Activated T-helper 1 cell treated with anti-CD3 and anti-CD28 coated beads, Interleukin-2, amount 50 U/mL, for 16 hours (primary cell): ENCODE measurements at places on chromosomes 4 and X.

DNA sequence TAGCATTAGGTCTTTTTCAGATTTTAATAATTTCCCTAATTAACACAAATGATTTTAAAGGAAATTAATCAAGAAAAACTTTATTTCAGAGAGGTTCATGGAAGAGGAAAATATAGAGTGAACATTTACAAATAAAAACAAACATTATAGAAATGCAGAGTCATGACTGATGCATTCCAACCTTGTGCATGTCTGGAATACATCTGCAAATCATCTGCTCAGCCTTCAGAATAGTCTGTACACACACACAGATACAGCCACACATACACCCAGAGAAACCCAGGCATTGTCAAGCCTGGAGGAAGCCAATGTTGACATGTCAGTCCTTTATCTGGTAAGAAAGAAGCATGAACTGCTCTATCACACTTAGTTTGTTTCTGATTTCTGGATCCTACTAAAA, 61.3 kb upstream of the NFKB1 start:
- DNase-seq: no peak

DNA sequence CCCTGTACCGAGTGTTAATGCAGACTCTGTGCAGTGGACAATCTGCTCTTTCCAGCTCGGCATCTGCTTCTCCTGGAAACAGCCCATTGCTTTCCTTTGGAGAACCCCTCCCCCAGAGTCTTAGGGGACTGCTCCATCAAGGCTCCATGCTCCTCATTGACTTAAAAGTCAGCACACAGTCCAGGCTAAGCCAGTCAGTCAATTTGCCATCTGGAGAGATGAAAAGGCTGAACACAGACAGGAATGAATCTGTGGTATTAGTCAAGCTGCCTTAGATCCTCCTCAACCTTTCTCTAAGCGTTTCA, 20.3 kb downstream of the ATP8A1 start:
- DNase-seq: no peak

DNA sequence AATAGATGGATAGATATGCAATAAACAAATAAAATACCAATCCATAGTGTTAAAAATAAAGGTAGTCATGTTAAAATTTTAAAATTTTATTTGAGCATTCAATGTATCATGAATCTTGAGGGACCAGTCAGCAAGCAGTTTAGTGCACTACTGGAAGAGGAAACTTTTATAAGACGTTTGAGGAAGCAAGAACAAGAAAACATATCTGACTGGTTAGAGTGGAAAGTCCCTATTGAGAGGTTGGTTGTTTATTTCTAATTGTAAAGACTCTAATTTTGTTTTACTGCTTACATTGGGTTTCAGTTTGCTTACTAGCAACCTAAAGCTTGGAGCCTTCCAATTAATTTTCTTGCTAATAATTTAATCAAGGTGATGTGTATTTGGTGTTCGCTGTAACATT, 786.2 kb downstream of the RAB28 start:
- no peak for DNase-seq

DNA sequence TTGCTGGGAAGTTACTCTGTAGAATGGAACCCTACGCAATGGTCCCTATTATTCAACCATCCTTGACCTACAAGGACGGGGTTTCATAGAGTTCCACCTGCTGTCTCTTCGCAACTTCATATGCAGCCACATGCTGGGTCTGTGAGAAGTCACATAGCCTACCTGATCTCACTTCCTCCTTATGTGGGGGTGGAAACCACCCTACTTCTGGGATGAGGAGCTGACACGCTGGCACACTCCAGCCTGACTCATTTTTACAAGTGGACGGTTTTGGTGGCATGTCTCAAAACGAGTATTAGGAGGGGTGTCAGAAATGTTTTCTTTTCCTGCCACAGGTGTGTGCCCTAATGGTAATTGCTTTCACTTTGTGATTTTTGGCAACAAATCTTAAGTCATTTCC, 36.8 kb upstream of the ARSD start:
- DNase-seq: no peak

GRCh38 chr4:71689822-71690221, 94.1 kb downstream of the GC start:
- DNase-seq: no peak

- no peak for DNase-seq
Observed at GRCh38 chrX:9913146-9913433, 54.1 kb upstream of the CLDN34 start.

DNA sequence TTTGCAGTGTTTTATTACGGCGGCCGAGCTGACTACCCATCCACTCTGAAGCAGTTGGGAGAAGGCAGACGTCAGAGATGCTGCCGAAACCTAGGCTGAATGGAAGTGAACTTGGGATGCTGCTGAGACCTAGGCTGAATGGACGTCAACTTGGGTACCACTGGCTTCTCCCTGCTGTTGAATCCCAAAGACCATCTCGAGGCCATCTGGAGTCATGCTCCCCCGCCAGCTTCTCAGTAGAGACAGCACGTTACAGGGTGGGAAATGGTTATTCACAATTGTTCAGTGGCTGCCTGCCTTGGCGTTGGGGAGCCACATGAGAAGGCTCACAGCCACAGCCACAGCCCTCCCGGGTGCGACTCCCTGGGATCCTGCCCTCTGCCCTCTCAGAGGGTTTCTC, 40.9 kb downstream of the P2RY8 start:
- DNase-seq: no peak
